Vagina (tissue), 2 donors: ENCODE measurements at places on chromosomes 1 and 21. TPM values are rescaled to one million over a fixed set of nuclear protein-coding genes. Genes with fewer than 3 reads are reported as not detected.

Gene CA6
- not detected for total RNA-seq

Gene DOP1B
- 13.5 TPM for total RNA-seq

Gene OPN3
- total RNA-seq: 15.5 TPM

Gene HCN3
- 4.2 TPM for total RNA-seq

Gene CFHR1
- not detected for total RNA-seq

Gene RGS2
- total RNA-seq: 100 TPM

Gene CELA3A
- total RNA-seq: not detected

Gene SKI
- 53.8 TPM for total RNA-seq

Gene SIK1
- total RNA-seq: 93.5 TPM

Gene WDR64
- total RNA-seq: not detected

Gene TEX38
- not detected for total RNA-seq

Gene KCNH1
- 3.9 TPM for total RNA-seq

Gene SH3D21
- total RNA-seq: 17.2 TPM

Gene EPHA2
- total RNA-seq: 264 TPM

Gene ATP1A4
- total RNA-seq: not detected

Gene NR5A2
- total RNA-seq: 0.98 TPM
